Astrocyte (in vitro differentiated cells and primary cell): ENCODE measurements at places on chromosomes 2 and 18. TPM values are rescaled to one million over a fixed set of nuclear protein-coding genes. Genes with fewer than 3 reads are reported as not detected.

PRSS56 gene
- not detected in 2 replicates for total RNA-seq

MYL12B gene
- 374 and 433 TPM in 2 replicates for total RNA-seq

TMEM17 gene
- total RNA-seq: 2.7 and 4.0 TPM in 2 replicates

NCKAP5 gene
- 1.5 and 2.7 TPM in 2 replicates for total RNA-seq

HOXD1 gene
- total RNA-seq: not detected in 2 replicates

AFF3 gene
- total RNA-seq: 14.7 and 24.1 TPM in 2 replicates

PFN4 gene
- 0.48 and 0.64 TPM in 2 replicates for total RNA-seq

DES gene
- total RNA-seq: 5.2 and 5.4 TPM in 2 replicates

CDCA7 gene
- 4.6 and 5.3 TPM in 2 replicates for total RNA-seq

ANTXR1 gene
- total RNA-seq: 67.8 and 71.7 TPM in 2 replicates

OR6B2 gene
- total RNA-seq: not detected in 2 replicates
